ENCODE measurements at places on chromosomes 2 and 18.

DNA sequence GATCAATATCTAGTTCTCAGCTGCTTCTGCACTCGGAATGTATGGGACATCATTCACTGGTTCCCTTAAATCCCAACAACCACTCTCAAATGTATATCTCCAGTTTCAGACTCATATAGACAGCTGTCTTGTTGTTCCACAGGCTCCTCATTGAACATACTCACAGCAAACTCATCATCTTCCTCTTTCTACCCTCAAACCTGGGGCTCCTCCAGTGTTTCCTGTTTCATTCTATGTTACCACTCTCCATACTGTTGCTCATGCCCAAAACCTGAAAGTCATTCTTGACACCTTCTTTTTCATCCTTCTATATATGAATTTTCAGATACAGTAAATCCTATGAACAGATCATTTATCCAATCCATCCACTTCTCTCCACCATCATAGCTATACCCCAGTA is 18.7 kb upstream of the REL start:
- no peak for DNase-seq

DNA sequence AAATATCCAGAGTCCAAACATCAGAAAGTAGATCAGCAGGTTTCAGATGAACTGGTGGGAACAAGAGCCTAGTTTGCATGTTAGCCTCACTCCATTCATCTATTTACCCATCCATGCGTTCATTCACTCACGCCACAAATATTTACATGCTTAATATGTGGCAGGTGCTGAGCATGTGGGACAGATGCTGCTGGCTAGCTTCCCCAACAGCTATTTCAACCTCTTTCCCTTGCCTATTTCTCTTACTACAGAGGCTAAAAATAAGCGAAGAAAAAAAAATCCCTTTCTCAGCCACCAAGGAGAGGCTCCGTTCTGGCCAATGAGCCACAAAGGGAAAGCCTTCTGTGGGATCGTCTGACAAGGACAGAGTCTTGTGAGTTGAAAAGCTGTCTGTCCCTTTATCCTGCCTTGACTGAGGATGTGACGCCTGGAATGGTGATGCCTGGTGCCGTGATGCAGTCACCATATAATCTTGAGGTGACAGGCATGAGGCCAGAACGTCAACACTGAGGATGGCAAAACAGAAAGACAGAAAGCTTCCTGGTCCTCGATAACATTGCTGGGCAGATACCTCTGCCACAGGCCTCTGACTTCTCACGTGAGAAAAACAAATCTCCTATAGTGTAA is 78.2 kb downstream of the KCTD1 start:
- DNase-seq = no peak

- no peak for DNase-seq
Measured at GRCh38 chr2:200125444-200126284, 170.3 kb downstream of the MAIP1 start.

GRCh38 chr2:100518801-100519200 is 44.0 kb upstream of the PDCL3 start:
- no peak for DNase-seq

DNA sequence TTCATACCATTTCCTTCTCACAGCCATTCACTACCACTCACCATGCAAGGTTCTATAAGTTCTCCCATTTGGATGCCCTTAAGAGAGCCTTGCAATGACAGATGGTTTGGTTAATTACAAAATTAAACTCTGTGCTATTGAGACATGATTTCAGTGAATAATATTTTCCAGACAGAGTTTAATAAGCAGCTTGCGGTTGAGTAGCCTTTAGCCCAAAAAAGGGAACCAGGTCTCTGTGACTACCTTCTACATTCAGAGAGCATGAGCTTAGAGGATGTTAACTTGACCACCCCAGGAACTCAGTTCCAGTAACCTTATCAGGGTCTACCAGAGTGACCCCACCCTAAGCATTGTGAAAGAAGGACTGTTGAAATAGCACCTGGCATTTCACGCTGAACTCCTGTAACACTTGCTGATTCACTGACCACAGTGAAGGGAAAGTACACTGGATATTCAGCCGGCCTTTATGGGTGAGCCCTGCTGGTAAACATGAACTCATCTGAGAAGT is 1173.1 kb upstream of the ZEB2 start:
- DNase-seq = peak; percentile 61

DNA sequence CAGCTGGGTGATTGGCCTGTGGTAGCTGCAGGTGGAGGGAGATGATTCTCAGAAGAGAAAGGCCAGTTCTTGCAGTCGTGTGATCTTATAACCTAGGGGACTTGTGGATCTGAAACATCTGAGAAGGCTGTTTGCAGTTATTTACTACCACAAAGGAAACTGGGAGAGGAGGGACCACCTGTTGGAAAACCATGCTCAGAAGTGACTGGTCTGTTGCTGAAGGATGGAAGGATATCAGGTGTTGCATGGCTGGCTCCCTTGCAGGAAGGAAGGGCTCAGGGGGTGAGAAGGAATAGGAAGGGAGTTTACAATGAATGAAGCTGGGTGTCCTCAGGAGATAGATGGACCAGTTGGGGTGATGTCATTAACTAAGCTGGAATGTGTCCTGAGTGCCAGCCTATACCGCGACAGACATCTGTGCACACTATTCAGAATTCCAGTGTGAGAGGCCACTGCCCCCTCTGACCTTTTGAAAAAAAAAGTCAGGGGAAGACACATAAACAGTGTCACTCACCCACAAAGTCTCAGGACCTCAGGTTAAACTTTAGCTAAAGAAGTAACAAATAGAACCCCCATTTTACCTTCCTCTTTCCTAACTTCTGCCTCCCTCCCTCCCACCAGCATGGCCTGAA is 17.5 kb downstream of the IGFBP2 start:
- no peak for DNase-seq

GRCh38 chr18:73895701-73896100 is 251.9 kb downstream of the FBXO15 start:
- no peak for DNase-seq

DNA sequence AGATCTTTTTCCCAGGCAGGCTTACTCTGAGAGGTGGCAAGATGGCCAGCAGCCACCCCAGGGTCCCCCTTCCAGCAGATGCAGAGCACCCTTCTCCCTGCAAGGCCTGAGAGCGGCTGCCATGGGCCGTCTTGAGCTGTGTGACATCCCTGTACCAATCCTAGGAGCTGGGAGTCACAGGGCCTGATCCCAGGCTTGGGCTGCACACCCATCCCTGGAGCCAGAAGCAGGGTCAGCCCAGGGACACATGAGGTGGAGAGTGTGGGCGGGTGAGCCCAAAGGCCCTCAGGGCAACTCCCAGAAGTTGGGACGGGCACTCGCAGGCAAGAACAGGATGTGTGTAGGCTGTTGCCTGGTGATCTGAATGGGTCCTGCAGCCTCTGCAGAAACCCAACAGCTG is 40.5 kb downstream of the CROCC2 start:
- peak; percentile 23 for DNase-seq

DNA sequence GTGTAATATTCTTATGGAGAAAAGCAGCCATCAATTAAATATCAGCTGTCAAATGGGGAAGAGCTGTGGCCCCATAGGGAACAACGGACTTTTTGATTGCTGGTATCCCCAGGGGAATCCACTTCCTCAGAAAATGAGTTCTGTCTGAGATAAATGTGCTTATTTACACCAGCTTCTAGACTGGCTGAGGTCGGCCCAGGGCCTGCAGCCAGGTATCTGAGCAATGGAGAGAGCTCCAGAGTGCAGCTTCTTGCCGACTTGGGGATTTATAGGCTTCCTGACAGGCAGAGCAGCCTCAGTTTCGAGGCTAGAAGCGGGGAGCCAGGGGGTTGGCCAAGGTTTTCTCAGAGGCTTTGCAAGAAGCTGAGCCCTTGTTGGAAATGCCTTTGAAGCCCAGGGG is 67.2 kb downstream of the MCFD2 start:
- no peak for DNase-seq

- peak; percentile 58 for DNase-seq
Measured at GRCh38 chr2:12050396-12050795, 304.0 kb downstream of the LPIN1 start.

GRCh38 chr2:228066126-228066798 is 115.2 kb downstream of the SPHKAP start:
- DNase-seq = no peak

DNA sequence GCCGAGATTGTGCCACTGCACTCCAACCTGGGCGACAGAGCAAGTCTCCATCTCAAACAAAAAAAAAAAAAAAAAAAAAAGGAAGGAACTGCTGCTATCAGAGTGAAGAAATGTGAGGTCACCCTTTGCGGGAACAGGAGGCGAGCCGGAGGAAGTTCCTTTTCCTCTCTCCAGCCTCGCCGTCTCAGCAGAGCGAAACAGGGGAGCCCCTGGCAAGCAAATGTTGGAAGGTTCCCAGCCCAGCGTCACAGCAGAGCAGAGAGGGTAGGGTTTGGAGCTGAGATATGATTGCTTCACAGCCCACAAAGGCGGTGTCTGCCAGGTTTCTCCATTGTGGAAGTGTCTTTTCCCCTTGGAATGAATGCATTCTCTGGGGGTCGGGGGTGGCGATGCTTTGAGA is 28.5 kb downstream of the SLC20A1 start:
- no peak for DNase-seq

DNA sequence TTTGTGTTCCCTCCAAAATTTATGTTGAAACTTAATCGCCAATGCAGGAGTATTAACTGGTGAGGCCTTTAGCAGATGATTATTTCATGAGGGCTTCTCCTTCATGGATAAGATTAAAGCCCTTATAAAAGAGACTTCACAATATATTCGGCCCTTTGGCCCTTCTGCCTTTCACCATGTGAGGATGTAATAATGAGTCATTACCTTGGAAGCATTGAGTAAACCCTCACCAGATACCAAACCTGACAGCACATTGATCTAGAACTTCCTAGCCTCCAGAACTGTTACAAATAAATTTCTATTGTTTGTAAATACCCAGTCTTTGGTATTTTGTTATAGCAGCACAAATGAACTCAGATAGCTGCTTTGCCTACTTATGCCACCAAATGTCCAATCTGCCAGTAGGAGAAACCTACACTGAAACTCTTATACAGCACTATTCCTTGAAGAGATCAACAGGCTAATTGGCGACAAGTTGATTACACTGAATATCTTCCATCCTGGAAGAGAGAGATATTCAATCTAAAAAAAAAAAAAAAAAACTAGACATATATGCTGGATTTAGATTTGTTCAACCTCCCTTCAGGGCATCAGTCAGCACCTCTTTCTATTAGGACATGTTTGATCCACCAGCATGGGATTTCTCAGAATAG is 125.9 kb upstream of the COL5A2 start:
- DNase-seq = no peak

- no peak for DNase-seq
Measured at GRCh38 chr18:65221736-65222135, 529.1 kb upstream of the CDH7 start.

GRCh38 chr2:112542984-112543661 is 858 bp downstream of the POLR1B start:
- DNase-seq = no peak

DNA sequence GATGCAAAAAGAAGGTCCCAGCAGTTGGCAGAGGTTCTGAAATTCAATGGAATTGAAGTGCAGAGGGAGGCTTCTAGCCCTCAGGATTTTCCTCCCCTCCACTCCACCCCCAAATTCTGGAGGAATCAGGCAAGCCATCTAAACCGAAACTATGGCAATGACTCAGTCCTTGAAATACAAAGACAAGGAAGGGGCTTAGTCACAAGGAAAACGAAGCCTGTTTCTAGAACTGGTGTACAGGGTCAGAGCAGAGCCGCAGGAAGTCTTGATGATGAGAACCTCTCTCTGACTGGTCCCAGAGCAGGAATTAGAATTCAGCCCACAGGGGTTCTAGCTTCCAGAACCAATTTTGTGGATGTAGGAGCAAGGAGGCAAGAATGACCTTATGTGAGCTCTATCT is 111.7 kb upstream of the SCN1A start:
- peak; percentile 88 for DNase-seq

DNA sequence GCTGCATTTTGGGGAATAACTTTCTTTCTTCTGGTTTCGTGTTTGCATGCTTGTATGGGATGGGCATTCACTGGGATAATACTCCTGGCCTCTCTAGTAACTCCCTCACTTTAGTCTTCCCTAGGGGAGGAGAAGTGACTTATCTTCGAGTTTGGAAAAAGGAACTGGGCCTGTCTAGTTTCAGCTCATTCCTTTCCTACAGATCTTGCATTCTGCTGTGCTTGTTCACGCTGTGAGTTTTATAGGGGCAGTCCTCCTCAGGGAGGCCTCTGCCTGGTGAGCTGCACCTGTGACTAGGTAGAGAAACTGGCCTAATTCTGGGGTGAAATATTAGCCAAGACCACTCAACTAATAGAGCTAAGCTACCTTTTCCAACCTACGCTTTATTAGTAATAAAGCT is 50.9 kb downstream of the PHLPP1 start:
- DNase-seq = no peak

GRCh38 chr2:235263205-235264120 is 230.4 kb upstream of the AGAP1 start:
- peak; percentile 91 for DNase-seq

- no peak for DNase-seq
Measured at GRCh38 chr2:158484892-158485556, 28.3 kb downstream of the PKP4 start.

DNA sequence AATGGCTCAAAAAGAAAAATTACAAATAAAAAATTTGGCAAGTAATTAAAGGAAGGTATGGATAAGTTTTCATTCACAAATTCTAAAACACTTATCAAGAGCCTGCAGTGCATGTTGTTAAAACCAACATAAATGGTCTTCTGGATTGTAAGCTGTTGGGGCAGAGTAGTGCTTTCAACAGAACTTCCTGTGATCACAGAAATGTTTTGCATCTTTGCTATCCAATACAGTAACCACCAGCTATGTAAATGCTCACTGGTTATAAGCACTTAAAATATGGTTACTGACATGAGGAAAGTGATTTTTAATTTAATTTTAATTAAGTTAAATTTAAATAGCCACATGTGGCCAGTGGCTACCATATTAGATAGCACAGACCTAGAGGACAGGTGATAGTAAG is 133.1 kb downstream of the NBAS start:
- DNase-seq = no peak

GRCh38 chr2:234459401-234460009 is 37.4 kb downstream of the ARL4C start:
- no peak for DNase-seq

- DNase-seq = peak; percentile 70
Measured at GRCh38 chr18:12287684-12288402, 20.2 kb upstream of the TUBB6 start.

GRCh38 chr2:172877826-172878225 is 142.2 kb downstream of the RAPGEF4 start:
- DNase-seq = no peak

DNA sequence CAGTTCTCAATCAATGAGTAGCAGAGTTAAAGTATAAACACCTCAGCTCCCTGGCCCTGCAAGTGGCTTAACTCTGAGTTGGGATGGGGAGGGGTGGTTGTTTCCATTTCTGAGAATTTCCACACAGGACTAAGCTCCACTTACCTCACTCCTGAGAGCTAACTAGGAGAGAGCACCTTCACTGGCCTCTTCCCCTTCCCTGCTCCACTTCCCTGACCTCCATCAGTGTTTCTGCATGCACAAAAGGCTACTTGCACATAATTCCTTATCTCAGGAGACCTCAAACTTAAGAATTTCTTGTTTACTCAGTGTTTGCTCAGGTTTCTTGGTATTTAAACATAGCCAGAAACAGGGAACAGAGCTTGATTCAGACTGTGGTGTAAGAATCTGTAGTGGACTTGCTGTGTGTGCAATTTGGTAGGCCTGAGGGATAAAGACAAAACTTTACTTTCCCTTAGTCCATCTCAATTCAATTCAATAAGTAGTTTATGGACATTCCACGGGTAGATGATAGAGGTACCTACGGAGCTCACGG is 97.2 kb downstream of the PID1 start:
- no peak for DNase-seq

- no peak for DNase-seq
Measured at GRCh38 chr18:1464444-1465217, 560.0 kb downstream of the ADCYAP1 start.

- no peak for DNase-seq
Measured at GRCh38 chr2:151481744-151482143, 72.0 kb downstream of the RIF1 start.
